ENCODE measurements at places on chromosomes 1 and 21.

- no peak for DNase-seq
These were observed 138.6 kb upstream of the POGK start for GRCh38 chr1:166700696-166701095.

- DNase-seq: no peak
These were observed 204.3 kb downstream of the KCNJ6 start for GRCh38 chr21:37711836-37712568.

GRCh38 chr21:14862794-14863720 is 201.7 kb downstream of the NRIP1 start:
- DNase-seq: no peak

DNA sequence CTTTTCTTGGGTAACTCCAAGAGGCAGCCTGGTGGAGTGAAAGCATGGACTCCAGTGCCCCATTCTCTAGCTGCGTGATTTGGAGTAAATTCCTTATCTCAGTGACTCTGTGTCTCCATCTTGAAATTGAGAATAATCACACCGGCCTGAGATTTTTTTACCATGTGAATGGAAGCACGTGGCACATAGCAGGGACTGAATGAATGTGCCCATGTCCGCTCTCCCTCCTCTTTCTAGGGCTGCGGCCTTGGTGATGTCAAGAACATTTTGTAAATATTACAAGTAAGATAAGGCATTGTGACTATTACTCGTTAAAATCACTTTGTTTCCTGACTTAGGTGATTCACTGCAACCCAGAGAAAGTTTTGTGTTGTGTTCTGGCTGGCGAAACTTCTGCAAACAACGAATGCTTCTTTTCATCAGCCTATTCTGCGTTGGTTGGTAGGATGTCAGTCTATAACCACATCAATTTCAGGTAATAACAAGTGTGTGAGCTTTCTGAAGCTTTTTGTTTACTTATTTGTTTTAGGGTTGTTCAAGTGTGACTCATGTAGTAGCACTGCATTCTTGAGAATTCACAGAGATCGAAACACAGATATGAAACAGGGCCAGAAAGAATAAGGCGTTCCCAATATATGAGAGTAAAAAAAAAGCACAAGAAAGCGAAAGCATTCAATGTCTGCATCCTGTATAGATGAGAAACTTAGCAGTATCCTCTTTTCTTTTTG is 135.7 kb upstream of the SLC45A1 start:
- no peak for DNase-seq

GRCh38 chr1:82215056-82215852 is 414.5 kb downstream of the ADGRL2 start:
- DNase-seq: no peak

GRCh38 chr21:43894206-43894577 is 29.2 kb downstream of the AGPAT3 start:
- DNase-seq: no peak

GRCh38 chr21:44987301-44987885 is 47.6 kb downstream of the SLX9 start:
- no peak for DNase-seq

DNA sequence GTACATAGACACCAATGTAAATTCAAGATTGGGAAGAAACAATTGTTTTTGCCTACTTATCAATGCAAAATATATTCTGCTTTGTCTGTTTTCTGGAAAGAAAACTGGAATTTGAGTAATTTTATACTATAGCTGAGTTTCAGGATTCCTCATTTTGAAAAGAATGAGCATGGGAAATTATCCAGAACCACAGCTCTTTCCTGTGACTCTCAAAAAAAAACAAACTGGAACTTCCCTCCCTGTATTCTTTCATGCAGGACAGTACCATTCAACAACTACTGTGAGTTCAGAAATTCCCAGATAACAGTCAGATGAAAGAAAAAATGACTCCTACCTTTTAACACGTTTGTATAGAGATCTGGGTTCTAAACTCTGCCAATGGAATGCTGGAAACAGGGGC is 372.4 kb downstream of the TGFB2 start:
- DNase-seq: no peak

- no peak for DNase-seq
These were observed 242.8 kb downstream of the DISC1 start for GRCh38 chr1:231869364-231869763.

- no peak for DNase-seq
These were observed 188.3 kb upstream of the PALMD start for GRCh38 chr1:99457381-99458165.

DNA sequence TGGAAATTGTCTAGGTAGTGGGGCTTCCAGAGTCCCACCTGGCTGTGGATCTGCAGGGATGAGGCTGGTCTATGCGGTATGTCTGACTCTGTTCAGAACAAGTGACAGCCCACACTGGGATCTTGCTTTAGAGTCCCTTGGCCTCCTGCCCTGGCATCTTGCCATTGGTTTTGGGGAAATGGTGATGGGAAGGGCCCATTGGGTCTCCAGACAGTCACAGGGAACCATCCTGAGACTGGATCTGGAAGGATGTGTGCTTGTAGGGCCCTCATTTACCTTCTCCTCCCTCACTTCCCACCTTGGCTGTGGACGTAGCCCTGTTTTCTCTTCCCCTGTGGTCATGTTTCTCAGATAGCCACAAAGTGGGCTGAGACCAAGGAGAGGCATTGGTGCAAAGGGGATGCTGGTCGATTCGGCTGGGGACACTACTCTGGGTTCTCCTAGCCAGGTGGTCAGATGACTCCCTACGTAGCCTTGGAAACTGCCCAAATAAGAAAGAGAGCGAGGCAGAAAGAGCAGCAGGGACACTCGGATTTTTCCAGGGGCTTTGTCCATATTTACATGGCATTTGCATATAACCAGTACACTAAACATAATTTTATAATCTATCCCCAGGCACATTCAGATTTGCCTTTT is 15.1 kb downstream of the SOX13 start:
- DNase-seq: no peak

All from stimulated activated CD8-positive, alpha-beta memory T cell treated with anti-CD3 and anti-CD28 coated beads, Interleukin-4, amount 100 ng/mL, for 1 hour (primary cell).